Fibroblast of the aortic adventitia (primary cell): ENCODE measurements at places on chromosomes 4 and X. TPM values are rescaled to one million over a fixed set of nuclear protein-coding genes. Genes with fewer than 3 reads are reported as not detected.

The BEX3 gene
- total RNA-seq, result 222 and 678 TPM in 2 replicates

The H2BW2 gene
- total RNA-seq, result not detected in 2 replicates

The MAGEC3 gene
- total RNA-seq, result 0.27 TPM in 1 of 2 replicates, not detected in the other

The PPP1R3F gene
- total RNA-seq, result 4.2 and 6.9 TPM in 2 replicates

The SSX4 gene
- total RNA-seq, result not detected in 2 replicates

The SPATA18 gene
- total RNA-seq, result 21.7 and 22.3 TPM in 2 replicates

The SSX1 gene
- 0.09 TPM in 1 of 2 replicates, not detected in the other for total RNA-seq

The BLOC1S4 gene
- total RNA-seq, result 5.4 and 7.0 TPM in 2 replicates

The CXCL11 gene
- total RNA-seq, result not detected in 2 replicates

The PASD1 gene
- not detected in 2 replicates for total RNA-seq
